ENCODE measurements at places on chromosomes 7 and 10. TPM values are rescaled to one million over a fixed set of nuclear protein-coding genes. Genes with fewer than 3 reads are reported as not detected.

TMEM130 gene
- 0.26 TPM for total RNA-seq

RADIL gene
- total RNA-seq = 0.33 TPM

CRYGN gene
- 0.50 TPM for total RNA-seq

ABCB1 gene
- total RNA-seq = 0.77 TPM

SPDYE6 gene
- total RNA-seq = not detected

ARMC3 gene
- total RNA-seq = not detected

GNGT1 gene
- not detected for total RNA-seq

HABP2 gene
- not detected for total RNA-seq

ANKRD7 gene
- total RNA-seq = 2.8 TPM

CLDN15 gene
- total RNA-seq = 3.1 TPM

EVX1 gene
- total RNA-seq = not detected

PLAC9 gene
- total RNA-seq = 16.7 TPM

ZNF853 gene
- 0.66 TPM for total RNA-seq

UNCX gene
- not detected for total RNA-seq

PYROXD2 gene
- total RNA-seq = 12.8 TPM

CFAP70 gene
- 1.3 TPM for total RNA-seq

TFR2 gene
- not detected for total RNA-seq

SLC16A9 gene
- 0.26 TPM for total RNA-seq

LGI1 gene
- total RNA-seq = not detected

CCL24 gene
- not detected for total RNA-seq

RBP3 gene
- not detected for total RNA-seq

CDHR3 gene
- 4.9 TPM for total RNA-seq

UCN3 gene
- total RNA-seq = not detected

AOAH gene
- total RNA-seq = not detected

CTAGE6 gene
- total RNA-seq = 0.17 TPM

HSPA12A gene
- total RNA-seq = 9.5 TPM

RELN gene
- total RNA-seq = 0.33 TPM

GFRA1 gene
- 6.3 TPM for total RNA-seq

SYT15 gene
- under 0.01 TPM for total RNA-seq

CTAGE8 gene
- total RNA-seq = 0.83 TPM

CPN1 gene
- not detected for total RNA-seq

IFIT1B gene
- total RNA-seq = not detected

METTL2B gene
- total RNA-seq = 30.9 TPM

COL1A2 gene
- total RNA-seq = 2,400 TPM

TAS2R3 gene
- 1.3 TPM for total RNA-seq

CYP2C19 gene
- not detected for total RNA-seq

PDGFA gene
- 10.8 TPM for total RNA-seq

FAM131B gene
- total RNA-seq = 3.8 TPM

BLVRA gene
- 72.8 TPM for total RNA-seq

RNF32 gene
- 2.8 TPM for total RNA-seq

ATP5F1C gene
- 170 TPM for total RNA-seq

PIK3CG gene
- not detected for total RNA-seq

TUBB8 gene
- total RNA-seq = not detected

TAS2R41 gene
- not detected for total RNA-seq

AMPH gene
- 3.6 TPM for total RNA-seq
